ENCODE measurements at places on chromosomes 6 and 20.

- DNase-seq: no peak
These were observed 80.8 kb downstream of the BMP6 start for GRCh38 chr6:7806711-7807110.

DNA sequence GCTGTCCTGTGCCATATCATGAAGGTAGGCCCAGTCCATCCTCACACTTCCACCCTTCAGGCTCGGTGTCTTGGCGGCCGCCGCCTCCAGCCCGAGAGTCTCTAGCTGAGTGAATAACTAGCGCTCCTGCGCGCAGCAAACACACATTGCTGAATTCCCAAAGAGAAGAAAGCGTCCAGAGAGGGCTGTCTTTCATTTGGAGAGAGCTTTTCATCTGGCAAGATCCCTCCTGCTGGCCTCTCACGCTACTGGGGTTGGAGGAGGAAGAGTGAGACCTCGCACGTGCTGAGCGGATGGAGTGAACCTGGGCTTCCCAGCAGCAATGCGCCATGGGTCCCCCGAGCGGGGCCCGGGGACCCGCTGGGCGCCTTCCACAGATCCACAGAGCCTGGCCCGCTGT lies 73.2 kb downstream of the NCR2 start:
- no peak for DNase-seq

DNA sequence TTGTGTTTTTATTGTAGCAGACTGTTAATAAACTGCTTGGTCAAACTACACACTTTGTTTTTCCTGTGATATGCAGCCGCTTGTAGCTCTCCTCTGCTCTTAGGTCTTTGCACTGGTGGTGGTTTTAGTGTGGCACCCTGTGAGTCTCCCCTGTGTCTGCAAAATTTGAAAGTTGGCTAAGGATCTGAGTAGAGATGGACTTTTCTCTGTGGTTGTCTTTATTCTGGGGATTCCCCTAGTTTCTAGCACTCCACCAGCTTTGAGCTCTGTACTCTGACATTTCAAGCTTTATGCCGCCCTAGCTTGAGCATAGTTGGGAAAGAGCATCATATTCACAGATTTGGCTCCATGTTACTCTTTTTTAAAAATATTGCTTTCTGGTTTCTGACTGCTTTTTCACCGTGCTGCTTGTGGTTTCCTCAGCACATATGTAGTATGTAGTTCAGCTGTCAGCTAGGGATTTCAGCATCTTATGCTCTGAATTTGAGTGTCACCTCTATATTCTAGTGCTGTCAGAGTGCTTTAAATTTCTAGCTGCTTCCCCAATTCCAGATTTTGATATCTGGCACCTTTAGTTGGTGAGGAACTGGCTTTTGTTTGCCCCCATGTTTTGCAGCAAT lies 25.4 kb downstream of the CDYL start:
- no peak for DNase-seq

DNA sequence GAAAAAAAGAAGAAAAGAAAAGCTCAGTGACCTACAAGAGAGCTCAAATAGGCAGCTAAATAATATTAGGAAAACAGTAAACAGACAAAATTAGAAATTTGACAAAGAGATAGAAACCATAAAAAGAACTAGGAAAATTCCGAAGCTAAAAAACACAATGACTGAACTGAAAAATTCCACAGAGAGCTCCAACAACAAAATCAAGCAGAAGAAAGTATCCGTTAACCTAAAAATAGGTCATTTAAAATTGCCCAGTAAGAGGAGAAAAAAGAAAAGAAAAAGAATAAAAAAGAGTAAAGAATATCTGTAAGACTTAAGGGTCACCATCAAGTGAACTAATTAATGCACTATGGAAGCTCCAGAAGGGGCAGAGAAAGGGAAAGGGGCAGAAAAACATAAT lies 6.6 kb upstream of the ECHDC1 start:
- DNase-seq: no peak

- no peak for DNase-seq
These were observed 806 bp downstream of the HLA-DOB start for GRCh38 chr6:32815996-32816395.

DNA sequence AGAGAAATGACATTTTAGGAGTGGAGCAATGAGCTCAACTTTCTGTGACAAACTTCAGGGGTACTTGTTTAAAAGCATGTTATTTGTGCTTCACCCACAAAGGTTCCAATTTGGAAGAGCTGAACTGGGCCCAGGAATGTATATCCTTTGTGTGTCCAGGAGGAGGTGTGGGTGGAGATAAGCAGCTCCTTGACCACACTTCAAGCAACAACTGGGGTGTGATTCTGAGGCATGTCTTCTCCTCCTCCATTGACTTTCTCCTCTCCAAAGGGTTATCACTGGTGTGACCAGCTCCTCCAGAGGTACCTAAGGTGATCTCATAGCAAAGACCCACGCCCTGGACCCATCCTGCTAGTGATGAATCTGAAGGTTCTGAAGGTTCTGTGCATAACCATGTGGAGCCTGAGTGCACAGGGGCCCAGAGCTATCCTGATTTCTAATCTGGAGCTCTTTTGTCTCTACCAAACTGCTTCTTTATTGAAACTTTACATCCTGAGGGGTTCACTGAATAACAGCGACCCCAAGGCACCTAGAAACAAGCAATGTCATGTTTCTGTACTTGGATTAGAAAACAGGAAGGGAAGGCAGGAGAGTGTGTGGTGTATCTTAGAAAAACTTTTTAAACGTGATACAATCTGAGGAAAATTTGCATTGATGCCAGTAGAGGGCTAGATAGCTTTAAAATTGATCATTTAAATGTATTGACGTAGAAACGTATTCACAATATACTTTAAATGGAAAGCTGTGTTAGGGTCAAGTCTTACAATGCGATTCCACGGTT lies 60.9 kb upstream of the CD93 start:
- DNase-seq: no peak

GRCh38 chr6:151059612-151060095 lies 180.1 kb upstream of the AKAP12 start:
- DNase-seq: no peak

- DNase-seq: no peak
These were observed 22.9 kb downstream of the IRF4 start for GRCh38 chr6:414447-414846.

GRCh38 chr6:126539022-126539421 lies 199.1 kb downstream of the CENPW start:
- no peak for DNase-seq

- DNase-seq: no peak
These were observed 84.4 kb downstream of the GMPR start for GRCh38 chr6:16322666-16323312.

DNA sequence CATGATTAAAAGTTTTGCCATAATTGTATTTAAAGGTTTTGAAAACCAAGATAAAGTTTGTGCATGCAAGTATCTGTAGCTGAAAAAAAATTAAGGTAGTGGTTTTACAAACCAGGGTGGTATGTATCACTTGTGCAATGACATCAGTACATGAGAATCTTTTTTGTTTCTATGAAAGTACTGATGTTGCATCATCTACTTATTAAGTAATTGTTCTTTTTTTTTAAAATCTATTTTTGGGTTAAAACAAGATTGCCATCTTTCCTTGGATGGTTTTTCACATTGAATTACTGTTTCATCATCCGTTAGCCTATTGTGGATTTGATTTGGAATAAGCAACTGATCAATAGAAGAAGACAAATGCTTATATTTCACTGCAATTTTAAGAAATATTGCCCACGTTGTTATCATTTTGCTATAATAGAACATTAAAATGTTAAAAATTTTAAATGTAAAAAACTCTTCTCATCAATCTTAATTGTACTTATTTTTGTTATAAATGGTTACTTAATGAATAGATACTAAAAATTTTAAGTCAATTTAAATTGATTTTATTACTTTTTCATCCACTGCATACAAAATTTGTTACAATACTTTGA lies 39.8 kb upstream of the TAGAP start:
- no peak for DNase-seq

- no peak for DNase-seq
These were observed 130.4 kb downstream of the INSM1 start for GRCh38 chr20:20498076-20498861.

GRCh38 chr20:63808145-63808724 lies 22.8 kb downstream of the ZBTB46 start:
- no peak for DNase-seq

DNA sequence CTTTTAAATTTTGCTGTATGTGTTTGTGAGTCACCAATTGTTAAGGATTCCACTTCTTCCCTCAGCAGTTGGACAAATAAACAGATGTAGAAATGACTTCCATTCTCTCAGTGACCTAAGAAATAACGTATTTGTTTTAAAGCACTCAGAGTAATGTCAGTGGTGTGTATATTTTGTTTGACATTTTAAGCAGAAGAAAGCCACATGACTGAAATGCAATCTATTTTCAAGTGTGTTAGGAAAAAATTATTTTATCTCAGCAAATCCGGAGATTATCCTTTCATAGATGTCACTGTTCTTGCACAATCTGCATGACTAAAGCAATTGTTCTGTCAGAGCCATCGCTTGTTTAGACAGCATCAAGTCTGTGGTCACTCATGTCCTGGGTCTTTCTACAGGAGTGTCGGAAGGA lies 77.1 kb downstream of the JAG1 start:
- no peak for DNase-seq

- DNase-seq: no peak
These were observed 88.6 kb downstream of the MCHR2 start for GRCh38 chr6:99905209-99906106.

DNA sequence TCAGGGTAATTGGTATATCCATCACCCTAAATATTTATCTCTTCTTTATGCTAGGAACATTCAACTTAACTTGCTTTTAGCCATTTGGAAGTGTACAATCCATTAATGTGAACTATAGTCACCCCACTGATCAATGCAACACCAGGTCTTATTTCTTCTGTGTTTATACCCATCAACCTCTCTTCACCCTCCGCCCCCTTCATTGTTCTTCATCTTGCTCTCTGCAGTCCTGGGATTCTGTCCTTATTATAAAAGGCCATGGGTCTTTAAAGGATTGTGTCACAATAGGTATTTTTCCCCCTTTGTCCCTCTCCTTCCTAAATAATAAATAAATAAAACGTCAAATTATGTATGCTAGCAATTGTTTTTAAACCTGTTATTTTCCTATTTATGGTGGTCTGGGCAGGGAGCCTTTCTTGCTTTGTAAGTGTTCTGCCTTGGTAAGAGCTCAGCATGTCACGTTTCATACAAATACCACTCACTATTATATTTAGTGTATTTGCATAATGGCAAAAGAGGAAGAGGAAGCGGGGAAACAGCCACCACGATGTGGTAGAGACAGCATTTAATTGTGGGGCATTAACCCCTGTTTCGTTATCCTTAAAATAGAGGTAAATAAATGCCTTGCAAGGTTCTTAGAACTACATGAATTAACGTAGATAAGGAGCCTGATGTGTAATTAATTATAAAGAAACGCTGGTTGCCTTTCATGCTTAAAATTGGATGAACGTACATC lies 1.9 kb downstream of the ABRACL start:
- DNase-seq: no peak

GRCh38 chr6:34381081-34381480 lies 11.4 kb downstream of the NUDT3 start:
- no peak for DNase-seq

DNA sequence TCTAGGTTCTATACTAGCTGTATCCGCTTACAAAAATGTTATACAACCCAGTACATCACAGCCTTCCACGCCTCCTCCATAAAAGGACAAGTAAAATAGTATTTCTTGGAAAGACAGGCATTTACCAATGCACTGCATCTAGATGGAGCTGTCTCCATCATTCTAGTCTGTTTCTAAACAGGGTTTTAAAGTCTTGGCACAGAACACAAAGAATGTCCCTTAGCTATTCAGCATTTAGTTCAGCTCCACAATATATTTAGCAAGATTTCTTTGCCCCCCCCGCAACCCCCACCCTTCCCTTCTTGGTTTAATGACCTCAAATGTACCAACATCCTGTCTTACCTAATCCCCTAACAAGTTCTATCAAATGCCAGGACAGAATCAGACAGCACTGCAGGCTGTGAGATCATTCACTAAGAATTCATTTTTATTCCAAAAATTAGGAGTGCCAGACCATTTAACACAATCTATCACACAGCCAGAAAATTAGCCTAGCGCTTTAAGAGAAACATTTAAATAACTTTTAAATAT lies 198.6 kb downstream of the BACH2 start:
- DNase-seq: no peak

- DNase-seq: no peak
These were observed 265.5 kb upstream of the EXOC2 start for GRCh38 chr6:958488-958887.

DNA sequence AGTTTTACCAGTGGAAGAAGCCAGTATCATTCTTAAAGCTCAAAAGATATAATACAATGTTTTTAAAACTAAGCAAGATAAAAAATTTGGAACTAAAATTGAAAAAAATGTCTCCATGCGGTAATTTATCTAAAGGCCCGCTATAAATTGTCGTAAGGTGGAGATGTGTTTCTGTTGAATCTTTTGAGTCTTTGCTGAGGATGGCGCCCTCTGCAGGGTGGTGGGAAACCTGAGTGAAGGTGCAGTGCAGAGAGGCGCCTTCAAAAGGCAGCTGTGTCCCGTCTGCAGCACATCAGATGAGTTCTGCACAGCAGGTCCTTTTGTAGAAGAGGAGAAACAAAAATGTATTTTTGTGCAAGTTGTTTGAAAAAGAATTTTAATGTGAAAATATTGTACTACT lies 29.4 kb upstream of the KIF25 start:
- DNase-seq: no peak

DNA sequence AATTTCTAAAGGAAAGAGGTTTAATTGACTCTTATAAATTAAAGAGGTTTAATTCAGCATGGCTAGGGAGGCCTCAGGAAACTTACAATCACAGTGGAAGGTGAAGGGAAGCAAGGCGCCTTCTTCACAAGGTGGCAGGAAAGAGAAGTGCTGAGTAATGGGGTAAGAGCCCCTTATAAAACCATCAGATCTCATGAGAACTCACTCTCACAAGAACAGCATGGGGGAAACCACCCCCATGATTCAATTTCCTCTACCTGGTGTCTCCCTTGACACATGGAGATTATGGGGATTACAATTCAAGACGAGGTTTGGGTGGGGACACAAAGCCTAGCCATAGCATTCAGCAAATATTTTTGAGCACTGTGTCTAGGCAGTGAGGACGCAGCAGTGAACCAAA lies 3.9 kb upstream of the IPCEF1 start:
- DNase-seq: no peak

Measured in NCI-H187 (cell line).